Stimulated activated CD4-positive, alpha-beta T cell treated with anti-CD3 and anti-CD28 coated beads, Interleukin-1b, Interleukin-23, amount 100 ng/mL, for 1 hour (primary cell): ENCODE measurements at places on chromosomes 5 and 9.

- DNase-seq, result no peak
Observed at GRCh38 chr9:111483439-111483857, 735 bp downstream of the ECPAS start.

DNA sequence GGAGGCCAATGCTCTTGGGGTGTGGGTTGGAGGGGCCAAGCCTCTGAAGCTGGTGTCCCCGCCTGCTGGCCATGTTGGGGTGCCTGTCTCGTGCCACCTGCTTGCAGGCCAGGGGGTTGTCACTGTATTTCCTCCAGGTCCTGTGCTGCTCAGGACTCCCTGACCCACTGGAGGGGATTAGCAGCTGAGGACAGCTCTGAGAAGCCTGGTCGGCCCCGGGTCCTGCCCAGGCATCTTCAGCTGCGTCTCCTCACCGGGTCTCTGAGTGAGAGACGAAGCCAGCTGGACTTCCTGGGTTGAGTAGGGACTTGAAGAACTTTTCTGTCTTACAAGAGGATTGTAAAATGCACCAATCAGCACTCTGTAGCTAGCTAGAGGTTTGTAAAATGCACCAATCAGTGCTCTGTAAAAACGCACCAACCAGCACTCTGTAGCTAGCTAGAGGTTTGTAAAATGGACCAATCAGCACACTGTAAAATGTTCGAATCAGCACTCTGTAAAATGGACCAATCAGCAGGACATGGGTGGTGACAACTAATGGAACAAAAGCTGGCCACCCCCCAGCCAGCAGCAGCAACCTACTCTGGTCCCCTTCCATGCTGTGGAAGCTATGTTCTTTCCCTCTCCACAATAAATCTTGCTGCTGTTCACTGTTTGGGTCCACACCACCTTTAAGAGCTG, 20.6 kb upstream of the SLC9A3 start:
- DNase-seq, result no peak

GRCh38 chr9:113646946-113647914, 183.7 kb downstream of the RGS3 start:
- DNase-seq, result no peak

DNA sequence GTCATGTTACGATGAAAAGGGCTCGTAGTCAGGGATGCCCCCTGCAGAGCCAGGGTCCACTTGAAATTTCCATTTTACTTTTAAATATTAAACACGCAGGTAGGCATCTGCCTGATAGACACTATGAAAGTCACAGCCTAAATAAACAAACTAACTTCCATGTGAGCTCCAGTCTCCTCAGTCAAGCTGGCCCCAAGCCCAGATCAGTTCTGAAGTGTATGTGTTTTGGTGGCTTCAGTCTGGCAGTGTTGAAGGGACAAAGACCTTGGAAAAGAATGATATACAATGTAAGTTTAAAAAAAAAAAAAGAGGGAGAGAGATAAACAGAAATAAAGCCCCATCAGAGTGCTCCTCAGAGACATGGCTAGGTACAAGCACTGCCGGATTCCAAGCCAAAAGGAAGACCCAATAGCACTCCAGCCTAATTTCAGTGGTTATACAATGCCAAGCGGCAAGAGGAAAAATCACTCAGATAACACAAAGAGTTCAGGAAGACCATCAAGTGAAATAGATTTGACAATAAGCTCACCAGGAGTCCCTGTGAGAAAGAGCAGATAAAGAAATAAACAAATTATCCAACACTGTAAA, 181.0 kb downstream of the BNC2 start:
- DNase-seq, result no peak

DNA sequence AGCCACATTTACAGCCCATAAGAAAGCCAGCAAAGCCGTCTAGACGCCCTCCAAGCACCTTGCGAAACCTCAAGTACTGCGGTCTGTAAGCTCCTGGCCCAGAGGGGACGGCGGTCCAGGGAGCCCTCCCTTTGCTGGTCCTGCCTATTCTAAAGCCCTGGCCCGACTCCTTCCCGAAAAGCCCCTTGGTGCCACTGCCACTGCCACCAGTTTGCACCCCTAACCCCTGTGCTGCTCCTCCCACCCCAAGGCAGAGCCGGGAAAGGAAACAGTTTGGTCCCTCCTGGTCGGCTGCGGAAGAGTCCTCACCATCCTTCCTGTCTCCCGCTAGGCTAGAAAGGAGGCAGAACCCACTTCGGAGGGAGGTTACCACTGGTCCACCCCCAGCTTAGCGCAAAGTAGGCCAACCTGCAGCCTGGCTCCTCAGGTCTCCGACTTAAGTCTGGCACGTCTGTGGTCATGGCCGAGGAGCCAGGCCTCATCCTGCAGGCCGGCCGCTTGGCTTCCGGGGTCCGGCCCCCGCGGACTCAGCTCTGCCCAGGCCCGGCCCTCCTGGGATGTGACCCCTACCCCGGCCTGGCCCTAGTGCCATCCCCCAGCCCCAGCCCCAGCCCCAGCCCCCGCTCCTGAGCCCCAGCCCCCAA, 916 bp downstream of the TOR1A start:
- DNase-seq, result no peak

DNA sequence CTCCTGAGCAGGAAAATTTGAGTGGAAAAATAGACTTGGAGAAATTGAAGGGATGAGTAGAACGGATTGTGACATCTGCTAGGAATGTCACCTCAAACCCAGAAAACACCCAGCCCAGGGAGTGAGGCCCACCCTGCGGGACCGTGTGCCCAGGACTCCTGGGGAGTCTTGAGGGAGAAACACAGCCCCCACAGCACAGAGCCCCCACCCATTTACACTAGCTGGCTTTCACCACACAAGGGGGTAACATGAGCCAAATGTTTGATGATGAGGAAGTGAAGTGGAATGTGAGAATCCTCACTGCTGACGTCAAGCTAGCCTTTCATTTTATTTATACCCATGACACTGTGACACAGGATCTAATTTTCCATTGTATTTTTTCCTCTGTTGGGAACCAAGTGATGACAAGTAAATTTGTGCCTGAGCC, 42.8 kb upstream of the PDE8B start:
- no peak for DNase-seq

GRCh38 chr5:5303242-5303641, 119.2 kb upstream of the ICE1 start:
- DNase-seq, result no peak

DNA sequence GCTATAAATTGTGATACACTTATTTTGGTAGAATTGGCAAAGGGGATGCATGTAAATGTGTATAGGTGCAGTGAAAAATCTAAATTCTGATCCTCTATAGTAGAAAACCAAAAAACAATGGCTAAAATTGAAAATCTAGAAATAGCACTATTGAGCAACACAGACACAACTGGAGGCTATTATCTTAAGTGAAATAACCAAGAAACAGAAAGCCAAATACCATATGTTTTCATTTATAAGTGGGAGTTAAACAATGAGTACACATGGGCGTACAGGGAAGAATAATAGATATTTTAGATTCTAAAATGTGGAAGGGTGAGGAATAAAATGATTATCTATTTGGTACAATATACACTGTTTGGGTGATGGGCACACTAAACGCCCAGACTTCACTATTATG, 183.2 kb upstream of the TUSC1 start:
- DNase-seq, result no peak

- no peak for DNase-seq
Observed at GRCh38 chr5:156802501-156802900, 47.6 kb upstream of the PPP1R2B start.

DNA sequence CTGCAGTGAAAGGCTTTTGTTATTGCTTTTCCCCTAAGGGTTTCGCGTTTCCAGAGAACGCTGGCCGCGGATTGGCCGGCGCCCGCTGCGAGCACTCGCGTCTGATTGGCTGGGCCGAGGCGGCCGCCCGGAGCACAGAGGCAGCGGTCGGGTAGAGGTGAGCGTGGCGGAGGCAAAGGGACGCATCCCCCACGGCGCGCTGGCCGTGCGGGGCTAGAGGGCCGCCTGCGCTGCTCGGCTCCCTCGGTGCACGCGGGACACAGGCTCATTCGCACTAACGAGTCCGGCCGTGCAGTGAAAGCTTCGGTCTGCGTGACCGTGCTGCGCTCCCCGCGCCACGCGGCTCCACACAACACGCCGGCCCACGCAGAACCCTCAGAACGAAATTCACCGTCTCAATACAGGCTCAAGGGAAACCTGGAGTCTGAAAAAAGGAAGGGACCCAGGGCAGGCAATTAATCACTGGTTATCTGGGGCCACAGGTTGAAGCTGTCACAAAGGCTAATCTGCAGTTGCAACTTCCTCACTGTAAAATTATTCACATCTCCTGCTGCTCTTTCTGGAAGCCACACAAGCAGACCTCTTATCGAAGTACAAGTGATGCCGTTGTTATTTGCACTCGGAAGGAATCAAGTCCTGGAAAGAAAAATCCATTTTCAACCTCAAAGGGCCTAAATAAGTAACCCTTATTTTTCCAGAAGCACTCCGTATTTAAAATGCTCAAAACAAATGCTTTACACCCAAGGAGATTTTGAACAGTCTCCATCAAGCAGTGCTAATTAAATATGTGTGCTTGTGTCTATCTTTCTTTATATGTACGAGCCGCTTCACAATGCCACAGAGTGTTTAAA, 94.6 kb downstream of the ZNF608 start:
- DNase-seq, result no peak

GRCh38 chr5:122192497-122193496, 63.5 kb downstream of the ZNF474 start:
- DNase-seq, result no peak

GRCh38 chr5:141716009-141716408, 34.0 kb upstream of the ARAP3 start:
- no peak for DNase-seq
